Left kidney (tissue), 8 donors: ENCODE measurements at places on chromosomes 11 and 22.

DNA sequence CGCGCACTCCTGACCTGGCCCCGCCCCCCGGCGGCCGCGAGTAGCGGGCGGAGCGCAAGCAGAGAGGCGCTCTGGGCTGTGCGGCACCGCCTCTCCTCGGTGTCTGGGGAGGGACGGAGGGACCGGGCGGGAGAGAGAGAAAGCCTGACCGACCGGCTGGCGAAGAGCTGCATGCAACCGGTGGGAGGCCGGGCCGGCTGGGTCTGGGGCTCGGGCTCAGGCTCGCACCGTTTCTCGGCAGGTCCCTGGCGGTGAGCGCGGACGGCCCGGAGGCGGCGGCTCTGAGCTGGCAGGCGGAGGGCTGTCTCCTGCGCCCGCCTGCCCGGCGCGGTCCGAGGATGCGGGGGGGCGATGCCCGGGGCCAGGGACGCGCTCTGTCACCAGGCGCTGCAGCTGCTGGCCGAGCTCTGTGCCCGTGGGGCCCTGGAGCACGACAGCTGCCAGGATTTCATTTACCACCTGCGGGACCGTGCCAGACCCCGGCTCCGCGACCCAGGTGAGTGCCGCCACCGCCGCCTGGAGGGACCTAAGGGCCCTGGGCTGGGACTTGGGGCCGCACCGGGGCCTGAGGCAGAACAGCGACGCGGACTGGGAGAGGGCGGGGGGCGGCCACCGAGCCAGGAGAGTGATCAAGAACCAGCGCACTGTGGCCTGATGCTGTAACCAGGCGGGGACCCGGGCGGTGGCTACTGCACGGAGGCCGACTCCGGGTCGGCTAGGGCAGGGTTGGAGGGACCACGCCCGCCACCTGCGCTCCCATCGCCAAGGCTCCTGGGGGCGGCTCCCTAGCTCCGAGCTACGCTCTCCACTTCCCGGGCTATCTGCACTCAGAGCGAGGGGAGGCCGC, at the start of gene SYT9:
TSS of gene SYT9 (plus strand) at position 69 of the 847 bp plus-strand sequence. CDS start at position 352, 283 bp downstream.
- peak; percentile 55 for DNase-seq

DNA sequence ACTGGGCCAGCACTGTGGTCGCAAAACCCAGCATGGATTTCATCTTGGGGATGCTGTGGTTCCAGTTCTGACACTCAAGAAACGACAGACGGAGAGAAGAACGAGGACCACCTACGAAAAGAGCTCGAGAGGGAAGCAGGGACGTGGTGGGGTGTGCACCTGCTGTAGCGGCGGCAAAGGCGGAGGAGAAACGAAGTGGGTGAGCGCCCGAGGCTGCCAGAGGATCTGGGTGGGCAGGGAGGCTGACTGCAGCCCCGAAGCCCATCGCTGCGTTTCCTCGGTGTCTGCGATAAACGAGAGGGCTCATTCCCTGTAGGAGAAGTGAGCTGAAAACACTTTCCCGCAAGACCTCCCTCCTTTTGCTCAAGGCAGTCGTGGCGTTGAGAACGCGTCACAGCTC, 246.1 kb downstream of the OR4C45 start:
- DNase-seq, result no peak

DNA sequence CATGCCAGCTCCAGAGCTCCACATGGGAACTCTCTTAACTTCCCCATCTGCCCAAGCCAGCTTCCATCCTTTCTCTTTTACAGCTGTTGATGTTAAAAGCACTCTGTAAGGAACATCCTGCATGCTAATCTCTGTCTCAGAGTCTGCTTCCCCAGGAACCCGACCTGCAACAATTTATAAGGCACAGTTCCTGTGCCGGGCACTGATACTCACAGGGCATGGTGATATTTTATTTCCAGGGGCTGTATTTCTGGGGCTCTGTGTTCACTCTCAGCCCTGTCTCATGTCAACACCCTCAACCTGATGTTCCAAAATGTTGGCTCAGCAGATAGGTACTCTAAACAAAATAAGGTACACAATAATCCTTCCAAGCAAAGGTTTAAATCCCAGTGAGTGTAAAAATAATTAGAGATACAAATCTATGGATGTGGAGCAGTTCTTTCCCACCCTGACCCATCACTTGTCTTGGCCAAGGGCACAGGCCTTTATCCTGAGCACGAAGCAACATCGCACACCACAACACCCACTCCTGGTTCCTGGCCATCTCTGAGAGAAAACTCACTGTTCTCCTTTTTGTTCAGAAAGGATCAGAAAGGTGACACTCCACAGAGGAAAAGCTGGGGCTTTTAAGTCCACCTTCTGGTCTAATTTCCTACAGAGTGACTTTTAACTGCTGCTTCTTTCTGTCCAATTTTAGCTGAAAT, 44.8 kb upstream of the C11orf87 start:
- DNase-seq, result peak; percentile 3

DNA sequence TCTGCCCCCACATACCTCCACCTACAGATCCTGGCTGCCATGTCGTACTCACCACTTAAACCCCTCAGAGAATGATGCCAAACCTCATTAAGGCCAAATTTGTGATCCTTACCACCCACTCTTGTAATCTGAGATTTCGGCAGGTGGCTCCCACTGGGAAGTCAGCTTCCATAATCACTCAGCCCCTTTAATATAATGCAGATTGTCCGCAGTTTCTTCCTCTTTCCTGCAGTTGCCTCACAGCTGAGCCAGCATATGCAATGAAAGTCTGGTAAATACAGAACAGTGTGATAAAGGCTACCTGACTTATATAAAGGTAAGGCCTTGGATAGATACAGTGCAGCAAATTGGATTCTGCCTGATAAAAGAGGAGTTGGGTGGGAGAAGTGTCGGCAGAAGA, 515.2 kb upstream of the TENM4 start:
- no peak for DNase-seq

DNA sequence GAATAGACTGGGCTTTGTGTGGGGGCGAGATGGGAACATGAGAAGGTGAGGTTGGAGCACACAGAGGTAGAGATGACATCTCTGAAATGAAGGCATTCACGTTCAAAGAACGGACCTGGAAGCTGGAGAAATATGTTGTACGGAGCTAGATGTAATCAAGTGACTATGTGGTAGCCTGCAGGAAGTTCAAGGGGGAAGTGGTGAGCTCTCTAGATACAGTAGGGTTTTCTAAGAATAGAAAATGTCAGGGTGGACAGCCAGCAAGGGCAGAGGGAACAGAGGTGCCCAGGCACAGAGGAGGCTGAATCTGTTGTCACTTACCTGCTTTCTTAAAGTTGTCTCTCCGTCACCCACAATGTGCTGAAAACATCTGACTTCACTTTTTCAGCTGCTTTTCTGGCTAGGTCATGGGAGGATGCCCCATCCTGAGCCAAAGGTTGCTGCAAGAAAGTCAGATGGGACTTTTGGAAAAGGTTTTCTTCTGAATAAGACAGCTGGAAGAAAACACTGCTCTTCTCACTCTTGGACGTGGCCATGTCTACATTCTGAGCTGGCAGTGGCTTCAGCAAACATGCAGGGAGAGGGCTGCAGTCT, 171.5 kb upstream of the B3GAT1 start:
- DNase-seq, result no peak

- DNase-seq, result no peak
Observed at GRCh38 chr11:9697766-9698165, 33.9 kb downstream of the SWAP70 start.
